PC-3 (cell line): ENCODE measurements at places on chromosomes 1 and 21. TPM values are rescaled to one million over a fixed set of nuclear protein-coding genes. Genes with fewer than 3 reads are reported as not detected.

DNA sequence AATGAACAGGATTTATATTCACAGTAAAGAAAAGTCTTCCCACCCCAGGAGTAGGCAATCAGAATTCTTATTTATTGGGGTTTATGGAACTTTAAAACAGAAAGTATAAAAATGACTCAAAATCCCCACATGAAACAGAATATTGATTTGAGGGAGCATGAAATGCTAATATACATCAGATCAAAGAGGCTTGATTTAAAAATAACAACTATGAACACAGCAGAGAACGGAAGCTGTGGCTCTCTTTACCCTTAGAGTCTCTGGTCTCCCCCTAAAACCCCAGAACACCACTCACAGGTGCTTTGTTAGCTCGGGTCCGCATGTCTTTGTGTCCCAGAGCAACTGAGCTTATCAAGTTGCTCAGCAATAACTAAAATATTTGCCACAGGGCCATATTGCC, 31.2 kb upstream of the FASLG start:
- no peaks in the 10 kb centered on the region for H3K27me3 ChIP-seq
- DNase-seq, result no peak
- no peaks in the 10 kb centered on the region for H3K36me3 ChIP-seq
- H3K4me3 ChIP-seq, result no peak overlapping the region

Gene MXRA8
- total RNA-seq, result 25.3 and 29.0 TPM in 2 replicates

GRCh38 chr1:183251101-183251958, 65.3 kb downstream of the LAMC2 start:
- H3K4me3 ChIP-seq, result no peak overlapping the region
- no peak overlapping the region for H3K27ac ChIP-seq
- no peak for DNase-seq
- H3K4me1 ChIP-seq, result no peaks in the 10 kb centered on the region
- H3K36me3 ChIP-seq, result no peaks in the 10 kb centered on the region
- H3K27me3 ChIP-seq, result no peaks in the 10 kb centered on the region

DNA sequence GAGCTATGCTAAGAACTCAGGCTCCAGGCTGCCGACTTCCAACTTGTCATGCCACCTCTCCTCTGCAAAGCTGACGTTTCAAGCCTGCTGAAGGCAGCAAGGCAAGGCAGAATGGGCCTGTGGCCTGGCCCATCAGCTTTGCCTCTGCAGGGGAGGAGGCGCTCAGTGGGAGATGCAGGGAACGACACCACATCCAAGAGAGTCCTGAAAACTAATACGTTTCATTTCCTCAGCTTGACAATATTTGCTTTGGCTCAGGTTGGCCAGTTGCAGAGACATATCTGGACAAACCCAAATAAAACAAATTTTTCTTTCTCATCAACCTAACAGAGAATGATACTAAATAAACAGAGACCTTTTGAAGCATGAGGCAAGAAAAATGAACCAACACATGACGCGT, 35.3 kb downstream of the BEND5 start:
- DNase-seq, result peak; percentile 27
- no peaks in the 10 kb centered on the region for H3K36me3 ChIP-seq
- no peak overlapping the region for H3K27ac ChIP-seq
- H3K27me3 ChIP-seq, result no peaks in the 10 kb centered on the region

GRCh38 chr1:228429007-228429406, 12.3 kb upstream of the TRIM17 start:
- no peaks in the 10 kb centered on the region for H3K36me3 ChIP-seq
- peaks cover 12% of the 10 kb centered on the region for H3K4me1 ChIP-seq
- no peak overlapping the region for H3K4me3 ChIP-seq
- no peaks in the 10 kb centered on the region for H3K27me3 ChIP-seq
- no peak for DNase-seq

- H3K4me3 ChIP-seq, result peak overlapping the region; percentile 81
- no peaks in the 10 kb centered on the region for H3K27me3 ChIP-seq
- DNase-seq, result no peak
- peaks cover 27% of the 10 kb centered on the region for H3K4me1 ChIP-seq
- H3K36me3 ChIP-seq, result peaks cover 45% of the 10 kb centered on the region
Observed at GRCh38 chr1:37807220-37807554, 403 bp upstream of the C1orf122 start.

Gene CYP4Z1
- not detected in 2 replicates for total RNA-seq

Gene OR2T34
- total RNA-seq, result not detected in 2 replicates
